ENCODE measurements at places on chromosomes 13 and 19. TPM values are rescaled to one million over a fixed set of nuclear protein-coding genes. Genes with fewer than 3 reads are reported as not detected.

Gene APLP1
- 19.5 TPM for total RNA-seq

Gene CLDN10
- not detected for total RNA-seq

- no peak for DNase-seq
Observed at GRCh38 chr13:85525411-85525810, 273.8 kb downstream of the SLITRK6 start.

DNA sequence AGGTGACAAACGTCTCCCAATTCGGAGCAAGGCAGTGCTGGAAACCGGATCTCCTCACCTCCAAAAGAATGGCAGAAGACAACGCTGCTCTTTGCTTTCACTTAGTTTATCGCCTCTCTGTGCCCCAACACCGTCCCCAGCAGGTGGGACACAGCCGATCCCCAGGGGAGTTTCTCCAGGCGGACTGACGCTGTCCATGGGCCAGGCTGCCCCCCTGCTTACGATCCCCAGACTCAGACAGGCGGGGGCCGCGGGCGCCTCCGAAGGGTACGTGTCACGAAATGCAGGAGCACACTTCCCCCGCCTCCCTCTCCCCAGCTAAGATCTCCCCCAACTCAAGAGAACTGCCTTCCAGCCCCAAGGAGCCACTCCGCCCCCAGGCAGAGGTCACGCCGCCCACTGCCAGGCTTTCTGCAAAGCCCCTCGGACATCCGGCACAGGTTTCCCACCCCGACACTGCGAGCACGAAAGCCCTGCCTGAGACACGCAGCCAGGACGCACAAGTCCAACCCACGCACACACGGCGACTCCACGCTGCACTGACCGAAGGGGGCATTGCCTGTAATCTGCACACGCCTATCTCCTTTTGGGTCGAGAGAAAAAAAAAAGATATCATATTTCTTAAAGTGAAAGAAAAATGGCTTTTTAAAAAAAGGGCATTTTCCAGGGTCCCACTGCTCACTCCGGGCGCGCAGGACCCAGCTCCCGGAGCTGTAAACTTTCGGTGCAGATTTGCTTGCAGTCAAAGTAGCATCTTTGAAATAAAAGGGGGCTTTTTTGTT is 2.0 kb downstream of the SPRY2 start:
- no peak for DNase-seq

DNA sequence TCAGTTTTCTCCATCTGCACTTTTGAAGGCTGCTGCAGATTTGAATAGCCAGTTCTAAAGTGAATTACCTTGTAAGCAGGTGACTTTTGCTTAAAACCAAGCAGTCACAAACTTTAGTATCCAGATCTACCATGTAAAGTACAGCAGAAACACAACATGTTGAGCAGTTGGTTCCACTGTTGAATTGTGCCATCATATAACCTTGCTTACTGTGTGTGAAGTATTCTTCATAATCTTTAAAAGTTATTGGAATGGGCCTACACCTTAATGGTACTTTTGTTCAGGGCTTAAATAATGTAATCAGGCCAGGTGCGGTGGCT is 23.2 kb upstream of the MTUS2 start:
- DNase-seq, result no peak

GRCh38 chr13:44930963-44931623 is 58.2 kb downstream of the NUFIP1 start:
- DNase-seq, result no peak

GRCh38 chr13:44050450-44051063 is 170.9 kb downstream of the LACC1 start:
- peak; percentile 40 for DNase-seq
